Stimulated activated CD8-positive, alpha-beta memory T cell treated with anti-CD3 and anti-CD28 coated beads, Interleukin-15, amount 100 ng/mL, for 24 hours (primary cell): ENCODE measurements at places on chromosomes 7 and 10.

GRCh38 chr7:135645296-135645904, 16.9 kb upstream of the STMP1 start:
- no peak for DNase-seq

GRCh38 chr10:108566316-108567107, 1356.8 kb downstream of the XPNPEP1 start:
- DNase-seq, result no peak

- no peak for DNase-seq
These were observed 1123.5 kb upstream of the AUTS2 start for GRCh38 chr7:68474661-68475216.

DNA sequence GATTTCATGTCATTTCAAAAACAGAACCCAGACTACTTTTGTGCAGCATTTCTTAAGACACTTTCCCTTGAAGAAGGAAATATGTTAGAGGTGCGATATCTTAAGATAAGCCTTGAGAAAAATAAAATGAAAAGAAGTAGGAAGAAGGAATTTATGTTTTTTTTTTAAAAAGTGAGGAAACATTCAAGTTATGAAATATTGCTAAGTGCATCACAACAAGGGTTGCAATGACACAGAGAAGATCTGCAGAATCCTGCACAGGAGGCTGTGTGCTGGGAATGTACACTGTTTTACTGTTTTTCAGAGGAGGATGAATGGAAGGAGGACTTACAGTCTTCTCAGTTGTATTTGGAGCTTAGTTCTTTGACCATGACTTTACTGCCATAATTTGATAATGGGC, 79.8 kb upstream of the NME8 start:
- DNase-seq, result no peak

DNA sequence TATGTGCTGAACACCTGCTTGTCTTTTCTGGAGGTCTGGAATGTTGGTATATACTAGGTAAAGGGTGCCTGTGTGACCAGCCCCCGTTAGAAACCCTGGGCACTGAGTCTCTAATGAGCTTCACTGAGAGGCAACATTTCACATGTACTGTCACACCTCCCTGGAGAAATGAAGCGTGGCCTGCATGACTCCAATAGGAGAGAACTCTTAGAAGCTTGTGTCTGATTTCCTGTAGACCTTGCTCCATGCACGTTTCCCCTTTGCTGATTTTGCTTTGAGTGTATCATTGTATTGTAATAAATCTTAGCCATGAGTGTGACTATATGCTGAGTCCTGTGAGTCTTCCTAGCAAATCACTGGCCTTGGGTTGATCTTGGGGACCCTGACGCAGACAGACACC, 82.8 kb downstream of the PPP1R3C start:
- DNase-seq, result no peak

DNA sequence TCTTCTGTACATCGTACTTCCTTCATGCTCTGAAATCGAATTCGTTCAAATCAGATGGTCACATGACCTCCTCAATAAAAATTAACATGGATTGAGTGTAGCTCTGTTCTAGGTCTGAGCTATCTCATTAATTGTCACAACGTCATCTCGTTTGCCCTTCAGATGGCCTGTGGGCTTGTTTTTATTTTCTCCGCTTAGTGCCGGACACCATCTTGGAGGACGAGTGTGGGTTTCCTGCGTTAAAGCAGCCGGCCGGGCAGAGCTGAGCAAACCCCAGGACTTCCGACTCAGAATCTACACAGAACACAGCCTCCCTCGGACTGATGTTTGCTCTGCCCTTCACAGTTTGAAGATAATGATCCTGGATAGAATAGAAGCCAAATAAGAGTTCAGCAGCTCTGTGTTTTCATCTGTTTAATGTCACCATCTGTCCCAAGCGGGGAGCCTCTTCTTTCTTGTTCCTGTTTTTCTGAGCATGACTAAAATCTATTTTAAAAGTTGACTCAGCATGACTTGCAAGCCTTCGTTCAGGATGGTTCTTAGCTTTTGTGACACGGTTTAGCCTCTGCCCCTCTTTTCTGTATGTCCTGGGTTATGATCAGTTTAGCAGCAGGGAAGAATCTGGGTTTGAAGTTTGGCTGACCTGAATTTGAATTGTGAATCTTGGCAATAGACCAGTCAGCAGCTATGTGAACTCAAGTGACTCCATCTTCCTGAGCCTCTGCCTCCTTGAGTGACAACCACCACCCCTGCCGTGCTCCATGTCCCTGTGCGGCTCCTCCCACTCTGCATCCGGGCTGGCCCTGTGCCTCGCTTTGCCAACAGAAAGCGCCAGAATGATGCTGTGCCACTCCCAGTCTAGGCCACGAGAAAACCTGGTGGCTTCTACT, 30.6 kb upstream of the GALNTL5 start:
- no peak for DNase-seq

- DNase-seq, result no peak
These were observed 295.0 kb upstream of the LYZL1 start for GRCh38 chr10:28993861-28994260.

DNA sequence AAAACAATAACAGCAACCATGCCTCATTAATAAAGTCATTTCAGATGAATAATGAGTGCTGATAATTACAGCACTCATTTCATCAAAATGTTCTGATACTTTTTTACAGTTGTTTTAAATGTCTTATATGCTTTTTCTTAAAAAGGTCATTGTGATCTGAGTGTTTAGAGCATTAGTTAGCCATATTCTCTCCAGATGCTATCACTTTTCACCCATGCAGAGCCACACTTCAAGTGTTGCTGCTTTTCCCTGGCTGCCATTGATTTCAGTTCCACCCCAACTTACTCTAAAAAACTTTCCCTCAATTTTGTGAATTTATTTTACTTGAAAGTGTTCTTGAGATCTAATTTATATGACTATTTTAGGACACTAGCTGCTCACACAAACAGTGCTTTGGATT, 41.8 kb downstream of the NUP205 start:
- DNase-seq, result no peak

DNA sequence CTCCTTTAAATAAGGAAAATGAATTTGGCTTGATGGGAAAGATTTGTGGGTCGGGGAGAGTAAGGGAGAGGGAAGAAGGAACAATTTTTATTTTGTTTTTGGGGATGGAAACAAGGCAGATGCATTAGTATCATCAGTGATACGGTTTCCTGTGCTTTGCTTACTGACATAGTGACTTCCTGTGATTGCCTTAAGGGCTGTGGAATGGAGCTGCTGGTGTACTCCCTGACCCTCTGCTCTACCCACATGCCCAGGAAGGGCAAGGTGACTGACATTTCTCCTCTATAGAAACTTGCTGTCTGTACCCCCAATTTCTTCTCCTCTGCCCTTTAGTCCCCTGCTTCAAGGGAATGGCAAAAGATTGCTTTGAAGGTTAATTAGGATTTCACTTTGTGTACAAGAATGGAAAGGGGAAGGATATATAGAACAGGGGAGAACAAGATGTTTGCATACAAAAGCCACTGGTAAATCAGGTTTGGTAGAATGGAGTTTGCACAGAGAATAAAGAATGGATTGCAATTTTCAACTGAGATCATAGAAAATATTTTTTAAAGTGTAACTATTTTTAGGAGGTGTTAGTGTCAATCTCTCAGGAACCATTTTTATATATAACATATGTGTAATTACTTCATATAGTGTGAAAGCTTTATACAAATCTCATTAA, 129.0 kb upstream of the AGR3 start:
- no peak for DNase-seq

- no peak for DNase-seq
These were observed 575.6 kb upstream of the MKI67 start for GRCh38 chr10:128701837-128702236.

GRCh38 chr7:44735403-44736165, 13.1 kb upstream of the ZMIZ2 start:
- no peak for DNase-seq

GRCh38 chr7:21911341-21911875, 34.3 kb downstream of the CDCA7L start:
- DNase-seq, result no peak

DNA sequence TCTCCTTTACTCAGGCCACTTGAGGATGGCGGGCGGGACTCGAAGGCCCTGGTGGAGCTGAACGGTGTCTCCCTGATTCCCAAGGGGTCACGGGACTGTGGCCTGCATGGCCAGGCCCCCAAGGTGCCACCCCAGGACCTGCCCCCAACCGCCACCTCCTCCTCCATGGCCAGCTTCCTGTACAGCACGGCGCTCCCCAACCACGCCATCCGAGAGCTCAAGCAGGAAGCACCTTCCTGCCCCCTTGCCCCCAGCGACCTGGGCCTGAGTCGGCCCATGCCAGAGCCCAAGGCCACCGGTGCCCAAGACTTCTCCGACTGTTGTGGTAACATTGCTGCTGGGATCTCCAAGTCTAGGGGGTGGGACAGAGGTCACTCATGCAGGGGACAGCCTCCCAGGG, 65.7 kb downstream of the GTF2IRD1 start:
- DNase-seq, result no peak

DNA sequence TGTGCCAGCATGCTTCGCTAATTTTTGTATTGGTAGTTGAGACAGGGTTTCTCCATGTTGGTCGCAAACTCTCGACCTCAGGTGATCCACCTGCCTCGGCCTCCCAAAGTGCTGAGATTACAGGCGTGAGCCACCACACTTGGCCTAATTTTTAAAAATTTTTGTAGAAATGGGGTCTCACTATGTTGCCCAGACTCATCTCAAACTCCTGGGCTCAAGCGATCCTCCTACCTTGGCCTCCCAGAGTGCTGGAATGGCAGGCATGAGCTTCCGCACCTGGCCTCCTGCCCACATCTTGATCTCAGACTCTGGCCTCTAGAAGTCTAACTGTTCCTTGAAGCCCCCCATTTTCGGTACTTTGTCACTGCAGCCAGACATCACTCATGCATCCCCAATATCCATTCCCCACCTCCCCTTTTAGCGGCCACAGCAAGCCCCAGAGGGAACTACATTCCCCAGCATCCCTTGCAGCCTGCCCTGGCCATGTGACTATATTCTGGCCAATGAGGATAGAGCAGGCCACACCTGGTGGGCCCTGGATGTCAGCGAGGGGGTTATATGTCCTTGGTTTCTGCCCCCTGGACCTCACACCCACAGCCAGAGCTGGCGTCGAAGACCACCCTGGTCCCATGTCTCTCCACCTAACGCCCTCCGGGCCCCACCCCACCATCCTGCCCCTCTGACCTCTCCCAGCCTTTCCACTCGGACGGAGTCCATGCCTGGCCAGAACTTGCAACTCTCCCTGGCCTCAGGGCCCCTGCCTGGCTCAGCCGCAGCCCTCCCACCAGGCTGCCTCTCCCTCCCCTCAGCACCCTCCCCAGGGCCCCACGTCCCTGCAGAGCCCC, 33.8 kb downstream of the MICALL2 start:
- DNase-seq, result no peak

DNA sequence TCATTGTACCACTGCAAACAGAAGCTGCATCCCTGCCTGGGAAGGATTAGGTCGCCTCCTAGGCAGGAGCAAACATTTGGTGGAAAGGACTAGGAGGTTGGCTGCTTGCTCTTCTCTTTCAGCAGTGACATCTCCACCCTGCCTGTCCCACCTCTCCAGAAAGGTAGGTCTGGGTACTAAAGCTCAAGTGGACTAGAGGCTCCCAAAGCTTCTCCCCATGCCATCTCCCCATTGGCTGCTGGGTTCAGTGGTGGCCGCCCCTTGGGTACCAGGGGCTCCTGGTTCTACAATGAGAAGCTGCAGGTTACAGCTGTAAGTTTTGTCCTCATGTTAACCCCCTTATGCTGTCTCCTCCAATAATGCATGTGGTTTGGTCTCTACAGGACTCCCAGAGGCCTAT, 180.7 kb upstream of the MKI67 start:
- DNase-seq, result no peak

- DNase-seq, result no peak
These were observed 98.3 kb downstream of the CHST15 start for GRCh38 chr10:123995082-123995460.

DNA sequence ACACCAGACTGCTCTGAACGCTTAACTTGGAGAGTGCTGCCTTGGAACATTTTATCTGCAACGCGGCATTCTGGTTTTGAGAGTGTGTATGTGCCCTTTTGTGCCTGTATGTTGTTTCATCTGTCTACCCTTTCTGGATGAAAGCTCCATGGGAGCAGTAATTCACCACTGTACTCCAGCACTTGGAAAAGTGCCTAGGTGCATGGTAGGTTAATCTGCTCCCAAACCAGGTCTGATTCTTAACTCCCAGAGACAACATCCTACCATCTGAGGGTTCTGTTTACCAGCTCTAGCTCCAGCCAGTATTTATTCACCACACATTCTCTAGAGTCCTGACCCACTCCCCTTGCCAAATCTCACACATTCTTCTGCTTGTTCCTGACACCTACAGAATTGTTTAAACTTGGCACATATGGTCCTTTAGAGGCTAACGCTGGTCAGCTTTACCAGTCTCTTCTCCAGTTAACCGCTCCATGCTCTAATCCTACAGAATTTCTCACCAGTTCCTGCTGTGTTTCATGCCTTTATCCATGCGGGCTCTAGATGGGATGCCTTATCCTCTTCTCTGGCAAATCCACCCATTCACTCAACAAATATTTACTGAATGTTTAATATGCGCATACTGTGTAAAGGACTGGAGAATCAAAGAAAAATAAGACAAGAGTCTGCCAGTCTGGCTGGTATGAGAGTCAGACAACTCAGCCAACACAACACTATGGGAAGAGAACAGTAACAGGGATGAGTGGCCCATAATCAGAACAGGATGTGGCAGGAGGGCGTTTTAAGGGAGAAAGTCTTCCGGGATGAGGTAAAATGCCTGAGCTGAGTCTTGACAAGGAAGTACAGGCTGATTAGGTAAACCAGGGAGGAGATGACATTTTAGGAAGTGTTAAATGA, 46.3 kb downstream of the MTPN start:
- DNase-seq, result no peak

- no peak for DNase-seq
These were observed 23.4 kb downstream of the MAD1L1 start for GRCh38 chr7:2209146-2209960.

GRCh38 chr7:154789404-154789803, 213.5 kb downstream of the PAXIP1 start:
- no peak for DNase-seq

DNA sequence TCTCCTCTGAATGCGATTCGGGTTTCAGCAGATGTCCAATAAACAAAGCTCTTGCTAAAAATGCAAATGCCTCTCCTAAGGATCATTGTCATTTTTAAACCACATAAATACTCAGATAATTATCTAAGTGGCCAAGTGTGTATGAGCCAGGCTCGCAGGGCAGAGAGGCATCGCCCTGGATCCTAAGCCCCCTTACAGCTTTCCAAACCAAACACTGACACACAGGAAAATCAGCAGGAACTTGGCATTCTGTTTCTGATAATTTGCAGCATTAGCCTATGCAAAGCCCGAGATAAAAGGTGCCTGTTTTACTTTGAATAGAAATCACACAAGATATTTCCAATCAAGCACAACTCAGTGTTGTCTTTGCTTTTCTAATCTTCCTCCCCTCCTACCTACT, 134.4 kb downstream of the ABCA13 start:
- no peak for DNase-seq
